ENCODE measurements at places on chromosomes 6 and 20.
A peak's percentile ranks its signal among the peaks of the same experiment; 100 is the strongest.

DNA sequence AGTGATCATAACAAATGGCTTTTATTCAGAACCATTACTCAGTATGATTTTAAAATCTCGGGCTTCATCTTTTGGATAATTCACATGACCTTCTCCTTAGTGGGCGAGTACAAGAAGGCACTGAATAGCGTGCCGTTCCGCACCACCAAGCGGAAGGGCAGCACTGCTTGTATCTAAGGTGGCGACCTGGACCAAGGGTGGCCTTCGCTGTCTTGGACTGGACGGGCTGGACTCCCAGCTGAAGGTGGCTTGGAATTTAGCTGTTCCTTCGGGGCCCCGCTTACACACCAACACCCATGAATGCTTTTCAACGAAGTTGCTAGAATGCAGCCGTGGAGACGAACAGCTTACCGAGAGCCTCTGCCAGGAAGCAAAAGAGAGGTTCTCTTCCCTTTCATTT lies 168.6 kb upstream of the AGPAT4 start:
- no peak for DNase-seq

- DNase-seq: no peak
Observed at GRCh38 chr6:39778581-39779255, 13.5 kb upstream of the DAAM2 start.

- no peak for DNase-seq
Observed at GRCh38 chr20:33110147-33110825, 30.8 kb downstream of the BPIFB4 start.

- no peak for DNase-seq
Observed at GRCh38 chr6:28090917-28091586, 10.7 kb downstream of the ZNF165 start.

DNA sequence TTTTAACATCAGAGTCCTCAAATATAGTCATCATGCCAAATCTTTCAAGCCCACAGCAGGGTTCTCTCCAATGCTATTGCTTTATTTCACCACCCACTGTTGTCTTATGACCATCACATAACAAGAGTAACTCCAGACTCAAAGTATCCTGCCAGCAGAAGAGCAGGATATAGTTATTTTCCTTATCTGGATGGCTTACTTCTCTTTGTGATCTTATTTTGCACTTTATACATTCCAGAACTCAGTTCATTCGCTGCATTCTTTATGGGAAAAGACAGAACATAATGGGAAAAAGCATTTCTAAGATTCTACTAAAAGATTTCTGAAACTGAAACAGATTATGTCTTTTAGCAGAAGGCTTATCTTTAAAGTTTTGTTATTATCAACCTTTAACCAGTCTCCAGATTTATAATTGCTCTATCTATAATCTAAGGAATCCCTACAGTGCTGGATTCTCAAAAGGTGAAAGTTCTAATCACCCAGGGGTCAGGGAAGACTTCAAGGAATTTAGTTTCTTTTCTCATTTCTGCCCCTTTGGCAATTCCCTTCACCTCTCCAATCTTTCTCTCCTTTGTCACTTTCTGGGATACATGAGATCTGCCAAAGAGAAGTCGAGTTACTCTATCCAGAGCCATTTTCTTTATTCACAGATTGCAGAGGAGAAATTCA lies 190.4 kb downstream of the TPBG start:
- no peak for DNase-seq

- peak; percentile 45 for DNase-seq
Observed at GRCh38 chr6:158441716-158442215, 118.1 kb upstream of the TMEM181 start.

DNA sequence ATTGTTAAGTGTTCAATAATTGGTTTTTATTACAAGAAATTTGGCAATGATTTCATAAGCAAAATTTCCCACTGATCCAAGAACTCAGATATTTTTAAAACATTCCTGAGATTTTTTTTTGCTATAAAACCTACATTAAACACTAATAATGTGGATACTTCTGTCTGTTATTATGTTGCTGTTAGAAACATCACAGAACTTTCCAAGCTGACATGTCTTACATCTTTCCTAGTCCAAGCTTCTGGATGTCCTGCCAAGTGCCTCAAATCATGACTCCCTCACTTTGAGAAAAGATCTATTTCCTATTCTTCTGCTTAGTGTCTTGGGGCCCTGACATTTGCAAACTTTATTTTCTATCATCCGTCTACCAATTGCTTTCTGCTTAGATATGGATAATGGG lies 110.8 kb downstream of the RFPL4B start:
- no peak for DNase-seq

All from hindlimb muscle (tissue), 1 donor.